ENCODE measurements at places on chromosomes 3 and 15.

DNA sequence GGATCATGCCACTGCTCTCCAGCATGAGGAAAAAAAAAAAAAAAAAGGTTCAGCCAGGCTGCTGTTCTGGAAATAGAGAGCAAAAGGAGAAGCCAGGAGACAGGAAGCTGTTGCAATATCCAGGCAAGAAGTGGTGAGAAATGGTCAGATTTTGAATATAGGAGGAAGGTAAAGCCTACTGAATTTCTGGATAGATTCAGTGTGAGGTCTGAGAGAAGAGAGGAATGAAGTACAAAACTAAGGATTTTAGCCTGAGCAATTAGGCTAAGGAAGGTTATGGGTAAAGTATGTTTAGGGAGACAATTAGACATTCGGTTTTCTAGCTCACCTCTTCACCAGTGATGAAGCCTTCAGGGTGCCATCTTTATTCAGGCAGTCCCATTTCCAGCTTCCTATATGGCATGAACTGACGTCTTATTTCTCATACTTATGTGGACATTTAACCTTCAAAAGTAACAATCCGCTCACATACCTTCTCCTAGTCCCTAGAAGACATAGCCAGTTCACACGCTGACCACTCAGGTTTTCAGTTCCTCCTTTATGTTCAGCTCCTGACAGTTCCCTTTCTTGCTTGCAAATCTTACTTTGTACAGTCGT lies 57.2 kb downstream of the KIF9 start:
- no peak for DNase-seq

DNA sequence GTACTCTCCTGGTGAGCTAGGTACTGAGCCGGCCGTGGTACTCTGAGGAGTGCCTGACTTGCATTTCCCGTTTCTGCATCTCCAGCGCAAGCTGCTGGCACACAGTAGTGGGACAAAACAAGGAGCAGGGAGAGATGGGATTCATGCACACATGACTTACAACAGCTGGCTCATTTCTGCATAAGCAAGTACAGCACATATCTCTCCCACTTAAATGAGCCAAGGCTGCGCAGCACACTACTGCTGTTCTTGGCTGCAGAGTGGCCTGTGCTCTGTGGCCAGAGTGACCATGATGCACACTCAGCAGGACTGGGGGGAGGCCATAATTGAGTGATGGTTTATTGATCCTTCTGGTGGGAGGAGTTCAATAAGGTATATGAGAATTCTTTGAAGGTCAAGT lies 59.2 kb upstream of the ABHD17C start:
- DNase-seq: no peak

- DNase-seq: no peak
Measured at GRCh38 chr3:112128843-112129727, 4.0 kb downstream of the GCSAM start.

GRCh38 chr15:33059184-33059583 lies 135.3 kb downstream of the FMN1 start:
- no peak for DNase-seq

Data from A673 (cell line).